Renal cortex interstitium (tissue), 15 donors: ENCODE measurements at places on chromosomes 3 and 15.

- DNase-seq = no peak
Observed at GRCh38 chr15:55721554-55722185, 21.3 kb downstream of the PRTG start.

GRCh38 chr15:53910236-53910849 is 67.9 kb upstream of the UNC13C start:
- DNase-seq = no peak

DNA sequence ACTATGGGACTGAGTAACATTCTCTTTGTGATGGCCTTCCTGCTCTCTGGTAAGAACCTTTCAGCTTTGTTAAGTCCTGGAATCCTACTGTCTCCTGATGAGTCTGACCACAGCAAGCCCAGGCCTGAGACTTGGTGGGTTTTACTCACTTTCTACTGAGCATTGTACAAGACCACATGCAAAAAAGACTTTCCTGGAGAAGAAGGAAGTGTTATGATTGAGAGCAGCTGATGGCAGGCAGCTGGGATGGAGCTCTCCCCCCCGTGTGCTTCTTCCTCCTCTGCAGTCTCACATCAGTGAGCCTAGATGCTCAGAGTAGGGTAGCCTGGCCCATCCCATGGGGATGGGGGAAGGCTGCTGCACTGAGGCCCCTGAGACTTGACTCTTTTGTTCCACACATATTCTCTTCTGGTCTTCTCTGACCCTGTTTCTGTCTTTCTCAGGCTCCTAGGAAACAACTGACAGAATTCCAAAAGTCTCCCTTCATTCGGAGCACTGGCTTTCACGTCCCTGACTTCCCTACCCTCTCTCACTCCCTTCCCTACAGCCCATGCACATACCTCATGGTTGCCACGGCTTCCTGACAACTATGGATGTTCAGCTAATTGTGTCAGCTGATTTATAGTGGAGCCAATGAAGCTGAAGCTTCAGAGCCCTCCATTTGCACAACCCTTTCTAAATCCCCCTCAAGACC is 36.6 kb downstream of the CD86 start:
- DNase-seq = no peak

GRCh38 chr3:183695569-183696364 is 1.8 kb upstream of the YEATS2 start:
- no peak for DNase-seq

DNA sequence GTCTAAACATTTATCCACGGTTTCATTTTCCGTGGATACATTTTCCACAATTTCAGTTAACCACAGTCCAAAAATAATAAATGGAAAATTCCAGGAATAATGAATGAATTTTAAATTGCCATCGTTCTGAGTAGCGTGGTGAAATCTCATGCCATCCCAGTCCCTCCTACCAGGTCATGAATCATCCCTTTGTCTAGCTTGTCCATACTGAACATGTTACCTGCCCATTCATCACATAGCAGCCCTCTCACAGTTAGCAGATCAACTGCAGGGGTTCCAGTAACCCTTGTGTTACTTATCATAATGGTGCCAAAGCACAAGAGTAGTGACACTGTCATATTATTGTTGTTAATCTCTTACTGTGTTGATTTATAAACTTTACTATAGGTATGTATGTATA is 124.5 kb downstream of the GSK3B start:
- no peak for DNase-seq

GRCh38 chr3:64687086-64687780 is 567 bp downstream of the ADAMTS9 start:
- no peak for DNase-seq

DNA sequence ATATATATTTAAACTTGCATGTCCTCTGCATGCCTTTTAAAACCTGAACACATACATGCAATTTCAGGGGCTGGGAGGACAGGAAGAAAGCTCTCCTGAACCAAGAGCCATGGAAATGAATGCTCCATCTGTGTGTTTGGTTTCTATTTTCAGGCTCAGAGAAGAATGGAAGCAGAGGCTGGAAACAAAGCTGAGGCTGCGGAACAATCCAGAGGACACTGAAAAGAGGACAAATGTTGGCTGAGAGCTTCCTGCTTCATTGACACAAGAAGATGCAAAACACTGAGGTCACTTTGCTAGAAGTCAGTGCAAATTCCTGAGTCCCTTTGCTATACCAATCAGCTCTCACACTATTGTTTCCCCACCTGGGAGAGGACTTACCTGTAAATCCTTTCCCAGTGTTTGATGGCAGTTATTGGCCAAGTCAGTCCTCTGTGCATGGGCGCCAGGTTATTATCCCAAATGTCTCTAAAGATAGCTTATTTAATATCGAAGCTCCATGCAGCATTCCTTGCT is 12.7 kb downstream of the FAM240A start:
- DNase-seq = no peak

GRCh38 chr3:146128939-146129338 is 32.0 kb downstream of the PLOD2 start:
- no peak for DNase-seq
